Naive thymus-derived CD4-positive, alpha-beta T cell (primary cell): ENCODE measurements at places on chromosomes 1 and 21.

- H3K4me3 ChIP-seq: no peak overlapping the region
- DNase-seq: no peak
- H3K36me3 ChIP-seq: no peaks in the 10 kb centered on the region
- no peak overlapping the region for H3K27ac ChIP-seq
- H3K4me1 ChIP-seq: no peaks in the 10 kb centered on the region
- no peaks in the 10 kb centered on the region for H3K27me3 ChIP-seq
These were observed 204.4 kb downstream of the SLC35F3 start for GRCh38 chr1:234108921-234109320.

DNA sequence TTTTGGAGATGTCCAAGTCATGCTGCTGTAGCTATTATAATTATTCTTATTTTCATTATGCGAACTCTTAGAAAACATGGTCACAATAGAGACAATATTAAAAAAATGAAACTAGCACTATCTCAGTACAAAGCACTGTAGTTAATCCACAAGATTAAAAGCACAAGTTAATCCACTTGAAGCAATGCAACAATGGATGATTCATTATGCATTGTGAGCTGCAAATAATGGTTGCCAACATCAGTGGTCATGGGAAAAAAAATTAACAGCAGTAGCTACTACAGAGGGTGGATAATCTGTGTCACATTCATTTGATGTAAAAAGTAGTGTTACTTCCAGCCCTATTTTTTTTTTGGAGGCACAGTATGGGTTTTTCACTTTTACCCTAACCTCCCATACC lies 56.7 kb downstream of the DPT start:
- H3K4me1 ChIP-seq: no peaks in the 10 kb centered on the region
- H3K36me3 ChIP-seq: no peaks in the 10 kb centered on the region
- no peak overlapping the region for H3K27ac ChIP-seq
- no peak overlapping the region for H3K4me3 ChIP-seq
- no peaks in the 10 kb centered on the region for H3K27me3 ChIP-seq

DNA sequence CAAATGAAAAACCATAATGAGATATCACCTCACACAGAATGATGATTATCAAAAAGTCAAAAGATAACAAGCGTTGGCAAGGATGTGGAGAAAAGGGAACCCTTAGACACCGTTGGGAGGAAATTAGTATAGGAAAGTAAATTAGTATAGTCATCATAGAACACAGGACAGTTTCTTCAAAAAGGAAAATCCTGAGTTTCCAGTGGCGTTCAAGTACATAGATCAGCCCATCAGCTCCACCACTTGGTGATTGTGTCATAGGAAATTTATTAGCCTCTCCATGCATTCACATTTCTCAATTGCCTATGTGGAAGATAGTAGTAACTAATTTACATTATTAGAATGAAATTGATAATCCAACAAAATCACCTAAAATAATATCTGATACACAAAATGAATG lies 20.8 kb upstream of the GBP2 start:
- H3K4me3 ChIP-seq: no peak overlapping the region
- H3K4me1 ChIP-seq: no peaks in the 10 kb centered on the region
- DNase-seq: no peak

DNA sequence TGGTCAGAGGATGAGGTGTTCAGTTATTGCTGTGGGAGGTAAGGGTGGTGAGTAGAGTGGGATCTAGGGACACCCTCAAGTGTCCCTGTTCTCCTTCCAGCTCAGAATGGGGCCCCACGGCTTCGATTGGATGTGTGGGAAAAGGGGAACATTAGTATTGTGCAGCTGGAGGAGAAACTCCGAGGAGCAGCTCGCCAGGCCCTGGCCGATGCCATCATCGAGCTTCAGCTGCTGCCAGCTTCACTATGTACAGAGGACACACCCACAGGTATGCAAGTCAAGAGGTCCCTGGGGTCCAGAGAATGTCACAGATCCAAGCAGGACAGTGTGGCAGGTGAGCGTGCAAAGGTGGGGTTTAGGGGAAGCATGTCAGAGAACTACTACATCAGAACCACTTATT lies 13.9 kb downstream of the HYI start:
- H3K4me1 ChIP-seq: no peaks in the 10 kb centered on the region
- no peak overlapping the region for H3K27ac ChIP-seq
- H3K36me3 ChIP-seq: peaks cover 7% of the 10 kb centered on the region
- H3K4me3 ChIP-seq: no peak overlapping the region
- no peak for DNase-seq

DNA sequence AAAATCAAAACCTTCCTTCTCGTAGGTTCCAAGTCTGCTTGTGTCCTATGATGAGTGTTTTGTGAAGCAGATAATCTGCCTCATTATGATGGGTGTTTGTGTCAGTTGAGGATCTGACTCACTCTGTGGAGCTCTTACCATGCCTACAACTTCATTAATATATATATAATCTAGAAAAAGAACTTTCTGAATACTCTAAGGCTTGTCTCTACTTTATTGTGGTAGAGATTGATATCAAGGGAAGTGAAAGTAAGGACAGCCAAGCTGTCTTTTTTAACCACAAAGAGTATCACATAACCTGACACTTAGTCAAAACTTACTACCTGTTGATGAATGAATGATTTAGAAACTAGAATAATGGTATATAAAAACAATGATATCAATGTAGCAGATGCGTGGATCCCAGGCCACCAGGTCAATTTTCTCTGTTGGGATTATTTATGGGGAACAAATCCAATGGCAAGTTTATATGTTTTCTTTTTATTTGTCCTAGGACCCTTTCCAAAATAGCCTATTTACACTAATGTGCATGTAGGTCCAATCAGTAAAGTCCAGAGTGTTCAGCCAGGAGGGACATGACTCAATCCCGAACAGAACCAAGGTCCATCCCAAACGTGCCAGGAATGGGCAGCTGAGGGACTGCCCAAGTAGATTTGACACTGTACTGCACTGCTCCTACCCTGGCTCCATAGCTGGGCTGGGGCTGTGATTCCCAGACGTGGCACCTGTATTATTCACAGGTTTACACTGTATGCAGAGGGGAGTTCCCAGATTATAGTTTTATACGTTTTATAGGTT lies 182.3 kb upstream of the GREM2 start:
- no peak overlapping the region for H3K4me3 ChIP-seq
- H3K36me3 ChIP-seq: no peaks in the 10 kb centered on the region
- H3K4me1 ChIP-seq: no peaks in the 10 kb centered on the region
- DNase-seq: no peak
- H3K27me3 ChIP-seq: no peaks in the 10 kb centered on the region

DNA sequence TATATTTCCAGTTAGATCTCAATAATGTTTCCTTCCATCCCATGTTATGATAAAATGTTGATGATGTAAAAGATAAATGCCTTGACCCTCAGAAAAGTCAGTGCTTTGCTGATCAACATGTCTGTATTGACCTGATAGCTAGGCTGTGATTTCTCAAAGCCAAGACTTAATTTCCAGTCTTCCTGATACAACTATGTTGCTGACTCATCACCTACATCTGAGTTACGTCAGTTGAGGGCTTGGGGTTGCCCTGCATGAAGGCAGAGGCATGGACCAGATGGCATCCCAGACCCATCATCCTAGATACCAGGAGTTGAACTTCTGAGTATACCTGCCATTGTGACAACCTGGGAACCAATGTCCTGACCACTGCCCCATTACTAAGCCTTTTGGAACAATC lies 4.8 kb downstream of the LCE1D start:
- no peaks in the 10 kb centered on the region for H3K4me1 ChIP-seq
- no peaks in the 10 kb centered on the region for H3K36me3 ChIP-seq
- no peak overlapping the region for H3K4me3 ChIP-seq
- no peak overlapping the region for H3K27ac ChIP-seq
- H3K27me3 ChIP-seq: no peaks in the 10 kb centered on the region

DNA sequence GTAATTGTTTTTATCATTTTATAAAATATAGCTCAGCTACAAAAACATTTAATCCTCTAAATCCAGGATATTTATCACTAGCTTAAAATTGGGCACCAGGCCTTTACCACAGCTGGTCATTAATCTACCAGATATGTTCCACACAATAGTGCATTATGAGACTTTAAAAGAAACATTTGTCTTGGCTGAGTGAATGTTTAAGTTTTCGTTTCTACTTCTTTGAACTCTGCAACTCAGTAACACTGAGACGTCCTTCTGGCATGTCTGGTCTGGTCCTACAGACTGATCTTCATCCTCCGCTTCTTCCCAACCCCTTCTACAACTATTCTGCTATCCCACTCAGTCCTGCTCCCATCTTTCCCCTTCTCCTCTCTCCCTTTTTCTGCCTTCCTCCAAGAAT lies 296.2 kb downstream of the NEGR1 start:
- H3K27me3 ChIP-seq: no peaks in the 10 kb centered on the region
- H3K36me3 ChIP-seq: no peaks in the 10 kb centered on the region
- no peak overlapping the region for H3K27ac ChIP-seq
- no peaks in the 10 kb centered on the region for H3K4me1 ChIP-seq
- DNase-seq: no peak
- H3K4me3 ChIP-seq: no peak overlapping the region

DNA sequence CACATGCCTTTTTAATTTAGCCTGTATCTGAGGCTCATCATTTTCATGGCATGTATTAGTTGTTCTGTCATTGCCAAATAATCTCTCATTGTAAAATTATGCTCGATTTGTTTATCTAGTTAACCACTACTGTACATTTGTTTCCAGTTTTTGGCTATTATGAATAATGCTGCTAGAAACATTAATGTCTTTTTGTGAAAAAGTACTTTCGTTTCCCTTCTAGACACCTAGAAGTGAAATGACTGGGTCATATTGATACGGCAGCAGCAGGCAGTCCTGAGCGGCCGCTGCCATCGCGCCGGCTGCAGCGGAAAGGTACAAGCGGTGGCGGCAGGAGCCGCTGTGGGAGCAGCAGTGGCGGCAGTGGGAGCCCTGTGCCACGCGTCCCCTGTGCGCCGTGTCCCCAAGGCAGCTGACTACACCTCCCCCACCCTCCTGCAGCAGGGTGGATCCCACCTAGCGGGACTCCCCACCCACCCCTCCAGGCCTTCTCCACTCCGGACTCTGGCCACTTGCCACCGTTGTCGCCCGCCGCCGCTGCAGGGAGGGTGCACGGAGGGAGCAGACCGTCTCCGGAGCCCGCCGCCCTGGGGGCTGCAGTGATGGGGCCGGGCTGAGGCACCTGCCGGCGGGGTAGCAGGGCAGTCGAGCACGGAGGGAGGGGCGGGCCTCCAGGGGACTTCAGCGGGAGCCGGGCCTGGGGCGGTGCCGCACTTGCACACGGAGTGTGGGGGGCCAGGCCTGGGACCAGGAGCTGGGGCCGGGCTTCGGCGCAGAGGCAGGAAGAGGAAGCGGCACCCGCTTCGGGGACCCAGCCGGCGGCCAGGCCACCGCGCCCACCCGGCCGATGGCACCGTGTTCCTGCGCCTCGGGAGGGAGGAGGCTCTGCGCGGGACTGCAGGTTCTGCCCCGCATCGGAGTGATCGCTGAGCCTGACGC lies 66.8 kb upstream of the RGS7 start:
- no peaks in the 10 kb centered on the region for H3K4me1 ChIP-seq
- H3K4me3 ChIP-seq: no peak overlapping the region
- no peak overlapping the region for H3K27ac ChIP-seq
- no peaks in the 10 kb centered on the region for H3K27me3 ChIP-seq
- no peaks in the 10 kb centered on the region for H3K36me3 ChIP-seq

- no peaks in the 10 kb centered on the region for H3K27me3 ChIP-seq
- H3K27ac ChIP-seq: no peak overlapping the region
- H3K36me3 ChIP-seq: no peaks in the 10 kb centered on the region
These were observed 22.6 kb upstream of the FCGR2A start for GRCh38 chr1:161482610-161483009.

- no peaks in the 10 kb centered on the region for H3K27me3 ChIP-seq
- H3K36me3 ChIP-seq: peaks cover 30% of the 10 kb centered on the region
- no peak overlapping the region for H3K4me3 ChIP-seq
- H3K27ac ChIP-seq: no peak overlapping the region
These were observed 136.0 kb downstream of the TLR5 start for GRCh38 chr1:223006917-223007648.

DNA sequence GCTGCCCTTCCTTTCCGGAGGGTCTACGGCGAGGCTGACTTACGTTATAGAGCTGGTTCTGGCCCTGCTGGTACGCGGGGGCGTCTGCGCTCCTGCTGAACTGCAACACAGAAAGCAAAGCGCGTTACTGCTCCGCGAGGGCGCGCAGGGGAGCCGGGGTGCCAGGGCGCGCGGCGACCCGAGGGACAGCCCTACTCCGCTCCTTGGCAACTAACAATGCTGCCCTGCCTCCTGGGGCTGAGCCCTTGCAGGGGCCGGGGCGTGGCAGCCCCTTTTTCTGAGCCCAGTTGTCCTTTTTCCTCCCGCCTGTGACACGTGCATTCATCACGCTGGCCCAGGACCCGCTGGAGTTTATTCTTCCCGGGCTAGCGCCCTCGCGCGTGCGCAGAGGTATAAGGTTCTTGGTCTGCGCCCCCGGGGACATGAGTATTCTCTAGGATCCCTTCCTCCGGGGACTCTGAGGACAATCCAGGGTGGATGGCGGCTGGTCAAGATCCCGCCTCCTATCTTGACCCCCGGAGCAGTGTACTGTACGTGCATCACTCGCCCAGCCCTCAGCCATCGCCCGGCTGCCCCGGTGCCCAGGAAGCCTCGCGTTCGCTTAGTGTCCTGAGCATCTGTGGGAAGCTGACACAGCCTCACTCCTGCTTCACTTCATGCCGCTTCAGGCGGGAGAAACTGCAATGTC lies 78.9 kb downstream of the CD247 start:
- H3K36me3 ChIP-seq: peaks cover 18% of the 10 kb centered on the region
- H3K4me3 ChIP-seq: no peak overlapping the region
- peaks cover 77% of the 10 kb centered on the region for H3K4me1 ChIP-seq
- DNase-seq: peak; percentile 56

GRCh38 chr1:195185321-195185720 lies 1422.9 kb downstream of the KCNT2 start:
- no peaks in the 10 kb centered on the region for H3K27me3 ChIP-seq
- no peaks in the 10 kb centered on the region for H3K4me1 ChIP-seq
- no peak overlapping the region for H3K4me3 ChIP-seq
- no peaks in the 10 kb centered on the region for H3K36me3 ChIP-seq
- H3K27ac ChIP-seq: no peak overlapping the region

GRCh38 chr1:160261556-160261892 lies 825 bp downstream of the DCAF8 start:
- H3K27me3 ChIP-seq: no peaks in the 10 kb centered on the region
- peaks cover 22% of the 10 kb centered on the region for H3K4me1 ChIP-seq
- peak overlapping the region; percentile 93 for H3K27ac ChIP-seq

GRCh38 chr1:81607924-81608323 lies 192.8 kb upstream of the ADGRL2 start:
- H3K4me1 ChIP-seq: no peaks in the 10 kb centered on the region
- H3K27me3 ChIP-seq: no peaks in the 10 kb centered on the region
- H3K36me3 ChIP-seq: no peaks in the 10 kb centered on the region
- no peak for DNase-seq
- H3K27ac ChIP-seq: no peak overlapping the region

- no peak overlapping the region for H3K27ac ChIP-seq
- H3K4me1 ChIP-seq: no peaks in the 10 kb centered on the region
- H3K27me3 ChIP-seq: no peaks in the 10 kb centered on the region
- no peaks in the 10 kb centered on the region for H3K36me3 ChIP-seq
- H3K4me3 ChIP-seq: no peak overlapping the region
These were observed 39.9 kb downstream of the SIPA1L2 start for GRCh38 chr1:232589812-232590743.
